T-helper 17 cell (primary cell): ENCODE measurements at places on chromosomes 12 and 14. TPM values are rescaled to one million over a fixed set of nuclear protein-coding genes. Genes with fewer than 3 reads are reported as not detected.

Gene SPATS2
- 5.2 TPM for total RNA-seq

Gene CCDC177
- total RNA-seq, result not detected

Gene PIANP
- 1.9 TPM for total RNA-seq

Gene CLEC6A
- not detected for total RNA-seq

Gene WDHD1
- 2.8 TPM for total RNA-seq

Gene TAS2R9
- 0.27 TPM for total RNA-seq

Gene CCNT1
- total RNA-seq, result 117 TPM

Gene SYNE3
- 59.6 TPM for total RNA-seq

Gene AICDA
- total RNA-seq, result not detected

Gene SLC6A12
- not detected for total RNA-seq

Gene P3H3
- total RNA-seq, result 1.3 TPM

Gene SOAT2
- total RNA-seq, result 2.5 TPM

Gene CHPT1
- total RNA-seq, result 8.3 TPM

Gene EFCAB11
- total RNA-seq, result 1.9 TPM

Gene GPRC5D
- not detected for total RNA-seq

Gene KCNC2
- total RNA-seq, result not detected

Gene TEX22
- 0.60 TPM for total RNA-seq

Gene LTBR
- 0.47 TPM for total RNA-seq

Gene PPP1R1A
- not detected for total RNA-seq

Gene SCYL2
- total RNA-seq, result 40.9 TPM

Gene RASSF9
- total RNA-seq, result not detected

Gene TIMELESS
- 5.0 TPM for total RNA-seq
